CD4-positive, alpha-beta T cell treated with Interleukin-6 at 100 ng/mL for 8 hours (primary cell): ENCODE measurements at places on chromosomes 4 and X.

DNA sequence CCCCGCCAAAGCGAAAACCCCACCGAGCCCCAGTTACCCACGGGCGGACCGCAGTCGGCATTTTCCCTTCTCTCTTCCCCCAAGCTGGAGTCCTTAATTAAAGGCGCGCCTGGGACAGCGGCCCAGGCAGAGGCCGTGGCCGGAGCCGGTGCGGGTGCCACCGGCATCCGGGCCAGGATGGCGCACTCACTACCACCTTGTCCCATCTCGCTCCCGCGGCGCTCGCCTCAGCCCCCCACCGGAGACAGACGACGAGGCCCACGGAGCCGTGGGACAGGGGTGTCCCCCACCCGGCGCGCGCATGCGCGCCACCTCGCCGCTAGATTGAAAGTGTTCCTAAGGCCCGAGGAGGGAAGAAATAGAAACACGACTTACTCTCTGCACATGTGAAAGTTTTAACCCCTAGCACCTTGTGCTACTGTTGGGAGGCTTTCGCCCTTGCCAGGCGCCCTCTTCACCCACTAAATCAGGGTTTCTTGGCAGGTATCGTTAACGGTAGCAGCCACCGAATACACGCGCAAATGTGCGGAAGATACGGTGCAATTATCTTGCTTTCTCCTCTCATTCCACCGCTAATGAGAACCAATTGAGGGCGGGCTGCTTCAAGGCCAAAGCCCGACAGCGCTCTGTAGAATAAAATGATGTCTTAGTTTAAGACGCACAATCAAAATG, 64.3 kb upstream of the CCDC160 start:
- peak; percentile 24 for DNase-seq

- no peak for DNase-seq
Measured at GRCh38 chr4:5758741-5759140, 47.7 kb downstream of the EVC start.

GRCh38 chr4:176320976-176321361, 1.2 kb downstream of the SPCS3 start:
- no peak for DNase-seq

DNA sequence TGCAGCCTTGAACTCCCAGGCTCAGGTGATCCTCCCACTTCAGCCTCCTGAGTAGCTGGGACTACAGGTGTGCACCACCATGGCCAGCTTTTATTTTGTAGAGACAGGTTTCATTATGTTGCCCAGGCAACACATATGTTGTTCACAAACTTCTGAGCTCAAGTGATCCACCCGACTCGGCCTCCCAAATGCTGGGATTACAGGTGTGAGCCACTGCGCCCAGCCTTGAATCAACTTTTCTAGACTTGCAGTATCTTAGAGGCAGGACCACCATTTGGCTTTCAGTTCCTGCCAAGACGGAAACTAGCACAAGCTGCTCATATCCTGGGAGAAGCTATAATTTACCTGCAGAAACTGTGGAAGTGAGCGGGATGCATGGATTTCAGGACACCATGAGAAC, 19.9 kb downstream of the NAT8L start:
- no peak for DNase-seq
